Bone marrow (tissue), 2 donors: ENCODE measurements at places on chromosomes 4 and X.

DNA sequence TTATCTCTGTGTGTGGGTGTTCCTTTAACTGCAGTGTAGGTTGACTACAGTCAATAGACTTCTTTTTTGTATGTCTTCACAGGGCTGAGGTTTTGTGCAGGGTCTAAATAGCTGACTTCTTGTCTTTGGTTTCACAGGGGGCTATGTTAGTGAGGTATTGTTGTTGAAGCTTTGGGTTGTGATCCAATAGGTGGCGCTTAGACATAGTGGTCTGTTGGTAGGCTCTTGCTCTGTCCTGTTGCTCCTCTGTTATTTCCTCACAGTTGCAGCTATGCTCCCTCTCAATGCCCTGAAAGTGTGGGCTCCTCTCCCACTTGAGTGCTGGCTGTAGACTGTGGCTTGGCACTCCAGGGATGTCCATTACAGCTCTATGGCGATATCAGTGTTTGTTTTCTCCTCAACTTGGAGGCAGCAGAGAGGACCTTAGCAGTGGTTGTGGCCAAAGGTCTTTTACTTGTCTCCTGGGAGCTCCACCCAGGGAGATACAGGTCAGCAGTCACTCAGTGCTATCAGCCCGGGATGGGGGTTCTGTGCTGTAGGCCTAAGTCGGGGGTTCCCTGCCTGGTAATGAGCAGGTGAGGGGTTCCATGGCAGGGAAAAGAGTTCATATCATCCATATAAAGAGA, 14.0 kb downstream of the POF1B start:
- DNase-seq, result no peak

DNA sequence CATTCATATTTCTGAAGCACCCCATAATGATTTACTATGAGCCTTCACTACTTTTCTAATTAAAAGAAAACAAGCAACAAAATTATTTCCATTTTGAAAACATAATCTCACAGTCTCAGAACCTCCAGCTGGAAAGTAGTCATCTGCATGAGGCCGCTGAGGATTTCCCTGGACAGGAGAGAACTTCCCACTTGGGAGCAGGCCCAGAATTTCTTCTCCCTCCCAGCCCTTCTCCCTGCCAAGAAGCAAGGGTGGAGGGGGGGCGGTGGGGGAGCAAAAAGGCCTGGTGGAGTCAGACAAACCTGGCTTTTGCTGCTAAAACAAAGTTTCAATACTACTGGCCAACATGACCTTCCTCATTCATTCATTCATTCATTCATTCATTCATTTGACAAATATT, 167.3 kb downstream of the PJA1 start:
- no peak for DNase-seq

DNA sequence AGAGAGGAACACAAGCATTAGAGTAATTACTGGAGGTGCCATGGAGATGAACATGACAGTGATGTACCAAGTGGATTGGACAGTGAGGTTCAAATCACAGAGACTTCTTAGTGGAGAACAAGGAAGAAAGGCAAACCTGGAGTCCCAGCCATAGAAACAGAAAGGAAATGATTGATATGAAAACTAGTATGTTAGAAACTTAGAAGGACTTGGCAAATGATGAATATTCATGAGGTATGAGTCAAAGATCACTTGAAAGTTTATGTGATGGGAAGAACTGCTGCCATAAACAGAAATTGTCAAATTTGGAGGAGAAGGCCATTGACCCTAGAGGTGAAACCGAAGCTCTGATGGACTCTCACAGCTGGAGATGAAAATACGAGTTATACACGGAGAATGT, 88.2 kb downstream of the PHOX2B start:
- DNase-seq, result no peak

DNA sequence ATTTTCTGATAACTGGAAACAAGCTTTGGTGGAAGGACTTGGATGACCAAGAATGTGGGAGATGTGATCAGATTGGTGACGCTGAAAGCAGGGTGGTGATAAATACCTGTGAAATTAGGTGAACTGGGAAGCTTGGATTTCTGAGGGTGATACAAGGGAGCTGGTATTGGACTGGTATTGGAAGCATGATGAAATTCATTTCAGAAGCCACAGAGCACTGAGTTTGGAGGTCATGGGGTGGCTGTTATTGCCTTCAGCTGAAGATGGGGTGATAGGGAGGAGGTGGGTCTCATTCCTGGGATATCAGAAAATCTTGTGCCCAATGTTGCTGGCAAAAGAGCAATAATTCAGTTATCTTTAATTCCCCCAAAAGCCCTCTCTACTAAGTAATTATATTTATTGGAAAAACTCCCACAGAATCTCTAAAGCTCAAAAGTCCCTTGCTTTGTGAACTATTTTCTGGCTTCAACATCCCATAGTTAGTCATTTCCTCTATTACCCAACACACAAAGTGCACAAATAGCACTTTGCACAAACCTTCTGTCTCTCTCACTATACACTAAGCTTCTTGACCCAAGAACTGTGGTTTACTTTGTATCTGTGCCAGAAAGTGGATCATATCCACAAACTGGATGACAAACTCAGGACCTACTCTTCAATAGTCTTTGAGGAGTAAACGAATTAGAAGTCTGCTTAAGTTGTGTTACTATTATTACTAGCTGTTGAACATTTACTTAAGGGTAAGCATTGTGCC, 23.1 kb upstream of the CAMK2D start:
- DNase-seq, result no peak

- DNase-seq, result no peak
These were observed 812.2 kb upstream of the CT83 start for GRCh38 chrX:117274965-117275364.

DNA sequence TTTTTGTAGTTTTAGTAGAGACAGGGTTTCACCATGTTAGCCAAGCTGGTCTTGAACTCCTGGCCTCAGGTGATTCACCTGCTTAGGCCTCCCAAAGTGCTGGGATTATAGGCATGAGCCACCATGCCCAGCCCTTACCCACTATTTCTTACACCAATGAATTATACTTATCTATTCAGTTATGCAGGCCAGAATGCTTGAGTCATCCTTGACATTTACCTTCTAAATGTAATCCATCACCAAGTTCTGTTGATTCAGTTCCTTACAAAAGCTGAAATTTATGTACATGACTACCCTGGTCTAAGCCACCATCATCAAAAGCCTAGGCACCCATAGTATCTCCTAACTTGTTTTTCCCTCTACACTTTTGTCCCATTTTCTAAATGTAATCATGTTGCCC, 585.7 kb downstream of the IL15 start:
- DNase-seq, result no peak

GRCh38 chrX:11423362-11423818, 130.2 kb downstream of the AMELX start:
- no peak for DNase-seq

GRCh38 chrX:37755025-37755424, 24.8 kb upstream of the CYBB start:
- no peak for DNase-seq

DNA sequence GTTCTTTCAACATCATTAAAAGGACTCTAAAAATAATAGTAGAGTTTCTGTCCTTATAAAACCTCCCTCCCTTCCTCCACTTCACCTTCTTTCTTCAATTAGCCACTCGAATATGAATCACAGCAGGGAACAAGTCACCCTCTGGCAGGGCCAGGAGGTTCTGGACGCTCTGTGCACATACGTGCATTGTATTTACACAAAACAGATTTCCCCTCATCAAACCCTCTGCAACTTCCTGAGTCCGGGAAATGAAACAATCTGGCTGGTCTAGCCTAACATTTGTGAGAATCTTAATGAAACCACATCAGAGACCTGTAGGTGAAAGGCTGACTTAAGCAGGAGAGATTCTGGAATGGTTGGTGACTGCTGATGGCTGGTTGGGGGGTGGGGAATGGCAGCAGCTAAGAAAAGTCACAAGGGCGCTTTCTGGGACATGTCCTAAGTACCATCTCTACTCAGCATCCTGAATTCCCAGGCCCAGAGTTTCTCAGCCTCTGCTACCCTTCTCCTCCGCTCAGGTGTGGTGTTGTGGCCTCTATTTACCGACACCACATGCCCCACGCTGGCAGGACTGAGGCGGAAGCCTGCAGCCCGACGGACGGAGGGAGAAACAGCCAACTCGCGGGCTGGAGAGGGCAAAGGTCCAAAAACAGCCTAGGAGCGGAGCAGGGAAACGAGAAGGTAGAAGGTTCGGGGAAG, 1.0 kb downstream of the ZDHHC9 start:
- no peak for DNase-seq

DNA sequence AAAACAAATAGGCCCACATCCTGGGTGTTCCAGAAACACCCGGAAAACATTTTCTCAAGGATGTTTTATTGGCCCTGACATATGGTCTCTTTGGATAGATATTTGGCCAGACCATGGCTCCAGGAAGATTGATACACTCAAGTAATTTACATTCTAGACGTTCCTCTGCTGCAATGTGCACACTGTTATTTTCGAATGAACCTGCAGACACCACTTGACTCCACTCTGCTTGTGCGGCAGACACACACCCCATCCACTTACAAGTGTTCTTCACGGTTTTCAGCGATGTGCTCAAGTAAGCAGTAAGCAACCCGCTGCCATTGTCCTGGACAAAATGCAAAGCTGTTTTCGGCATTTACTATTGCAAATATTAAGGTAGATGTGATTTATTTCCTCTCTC, 12.0 kb upstream of the GPM6A start:
- DNase-seq, result no peak

GRCh38 chrX:12975991-12976558, 1.2 kb downstream of the TMSB4X start:
- DNase-seq, result peak; percentile 61

GRCh38 chr4:169098054-169098497, 88.0 kb upstream of the CBR4 start:
- no peak for DNase-seq

GRCh38 chr4:99219479-99219878, 433 bp upstream of the ADH6 start:
- no peak for DNase-seq

DNA sequence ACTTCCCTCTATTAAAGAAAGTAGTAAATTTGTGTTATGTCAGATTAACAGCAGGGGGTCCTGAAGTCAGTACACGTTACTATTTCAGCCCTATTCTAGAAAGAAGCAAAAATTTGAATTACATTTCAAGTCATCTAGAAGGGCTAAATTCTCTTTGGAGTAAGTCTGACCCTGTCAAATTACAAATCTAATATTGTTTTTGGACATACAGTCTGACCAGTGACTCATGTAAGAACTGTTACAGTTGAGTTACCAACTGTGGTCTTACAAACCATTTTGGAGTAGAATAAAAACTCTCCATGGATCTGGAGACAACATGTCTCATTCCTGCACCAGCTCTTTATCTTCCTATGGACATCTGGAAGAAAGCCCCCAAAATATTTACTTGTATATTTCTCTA, 36.0 kb upstream of the GYPA start:
- no peak for DNase-seq

DNA sequence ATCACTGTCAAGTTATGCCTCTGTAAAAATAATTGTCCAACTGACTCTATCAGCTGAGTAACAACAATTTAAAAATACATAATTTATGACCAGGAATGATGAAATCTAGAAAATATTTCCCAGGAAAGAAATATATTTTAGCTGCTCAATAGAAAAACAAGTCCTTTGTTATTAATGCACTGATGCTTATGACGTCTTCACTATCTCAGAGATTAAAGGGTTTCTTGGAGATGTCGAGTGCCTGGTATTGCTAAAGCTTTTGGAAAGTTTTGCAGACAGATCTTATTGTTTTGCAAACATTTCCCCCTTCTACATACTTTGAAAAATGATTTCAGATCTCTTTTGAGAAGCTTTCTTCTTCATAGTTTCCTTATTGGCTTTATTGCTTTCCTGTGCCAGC, 154.6 kb upstream of the RPS6KA3 start:
- no peak for DNase-seq
